Glutamatergic neuron (in vitro differentiated cells): ENCODE measurements at places on chromosomes 4 and X. TPM values are rescaled to one million over a fixed set of nuclear protein-coding genes. Genes with fewer than 3 reads are reported as not detected.

The KDM6A gene
- total RNA-seq, result 26.5 TPM

The PHKA1 gene
- 3.1 TPM for total RNA-seq

The MAMLD1 gene
- total RNA-seq, result 0.25 TPM

The FHDC1 gene
- total RNA-seq, result 42.0 TPM

The SGMS2 gene
- total RNA-seq, result not detected

The MAGEA3 gene
- total RNA-seq, result not detected

The SMIM43 gene
- not detected for total RNA-seq
